ENCODE measurements at places on chromosomes 1 and 21.

GRCh38 chr1:167369175-167369574 lies 148.5 kb downstream of the POU2F1 start:
- no peak for DNase-seq

- peak; percentile 65 for DNase-seq
Observed at GRCh38 chr1:147647796-147648633, 22.3 kb downstream of the ACP6 start.

GRCh38 chr1:58784758-58785441 lies 1.1 kb upstream of the JUN start:
- DNase-seq: peak; percentile 75

DNA sequence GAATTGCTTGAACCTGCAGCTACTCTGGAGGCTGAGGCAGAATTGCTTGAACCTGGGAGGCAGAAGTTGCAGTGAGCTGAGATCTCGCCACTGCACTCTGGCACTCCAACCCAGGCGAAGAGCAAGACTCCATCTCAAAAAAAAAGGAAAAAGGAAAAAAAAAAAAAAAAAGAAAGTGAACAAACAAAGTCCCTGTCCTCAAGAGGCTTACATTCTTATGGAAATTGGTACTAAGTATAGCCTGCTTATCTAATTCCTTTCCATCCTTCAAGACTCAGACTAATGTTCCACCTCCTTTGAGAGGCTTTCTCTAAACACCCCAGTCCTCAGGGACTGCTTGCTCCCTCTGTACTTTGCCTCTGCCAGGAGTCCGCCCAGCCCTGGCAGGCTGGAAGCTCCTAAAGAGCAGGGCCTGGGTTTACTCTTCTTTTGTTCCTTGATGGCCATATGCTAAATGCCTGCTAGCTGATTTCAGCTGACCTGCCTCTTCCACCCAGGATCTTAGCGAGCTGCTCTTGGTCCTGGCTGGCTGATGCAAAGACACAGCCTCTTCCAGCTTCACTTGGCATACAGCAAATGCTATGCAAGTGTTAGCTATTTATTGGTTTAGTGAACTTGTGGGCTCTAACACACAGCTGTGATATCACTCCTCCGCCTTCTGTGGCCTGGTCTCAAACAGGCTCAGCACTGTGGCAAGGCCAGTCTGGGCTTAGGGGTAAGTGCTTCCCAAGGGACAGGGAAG lies 9.8 kb downstream of the SLC9A1 start:
- DNase-seq: no peak

- DNase-seq: no peak
Observed at GRCh38 chr21:33670076-33670978, 28.0 kb downstream of the ITSN1 start.

GRCh38 chr21:26843933-26844257 lies 1.3 kb downstream of the ADAMTS1 start:
- no peak for DNase-seq

DNA sequence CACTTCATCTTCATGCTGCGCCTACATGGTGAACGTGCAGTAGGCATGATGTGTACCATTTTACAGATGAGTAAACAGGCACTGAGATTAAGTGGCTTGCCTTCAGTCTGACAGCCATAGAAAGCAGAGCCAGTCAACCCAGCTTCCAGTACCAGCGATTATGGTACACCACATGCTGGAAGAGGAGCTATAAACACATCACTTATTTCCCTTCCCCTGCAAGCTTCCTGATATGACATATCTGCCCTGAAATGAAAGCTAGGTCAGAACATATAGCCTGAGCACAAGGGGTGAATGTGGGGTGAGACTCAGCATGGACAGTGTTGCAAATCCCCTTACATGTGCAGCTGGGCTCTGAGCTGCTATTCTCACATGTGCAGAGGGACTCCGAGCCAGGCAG lies 33.8 kb upstream of the IL20 start:
- peak; percentile 13 for DNase-seq

- DNase-seq: peak; percentile 64
Observed at GRCh38 chr1:152185544-152186391, 26.7 kb upstream of the RPTN start.

GRCh38 chr21:45545236-45545570 lies 3.0 kb upstream of the SLC19A1 start:
- DNase-seq: no peak

DNA sequence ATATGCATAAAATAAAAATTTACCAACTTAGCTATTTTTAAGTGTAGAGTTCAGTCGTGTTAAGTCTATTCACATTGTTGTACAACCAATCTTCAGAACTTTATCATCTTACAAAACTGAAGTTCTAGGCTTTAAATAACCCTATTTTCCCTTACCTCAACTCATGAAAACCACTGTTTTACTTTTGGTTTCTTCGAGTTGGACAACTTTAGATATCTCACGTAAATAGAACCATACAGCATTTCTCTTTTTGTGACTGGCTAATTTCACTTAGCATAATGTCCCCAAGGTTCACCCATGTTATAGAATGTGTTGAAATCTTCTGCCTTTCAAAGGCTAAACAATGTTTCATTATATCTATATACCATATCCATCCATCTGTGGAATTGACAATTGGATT lies 819.0 kb upstream of the ADGRL4 start:
- no peak for DNase-seq

GRCh38 chr21:38997051-38997842 lies 186.0 kb downstream of the PSMG1 start:
- no peak for DNase-seq

DNA sequence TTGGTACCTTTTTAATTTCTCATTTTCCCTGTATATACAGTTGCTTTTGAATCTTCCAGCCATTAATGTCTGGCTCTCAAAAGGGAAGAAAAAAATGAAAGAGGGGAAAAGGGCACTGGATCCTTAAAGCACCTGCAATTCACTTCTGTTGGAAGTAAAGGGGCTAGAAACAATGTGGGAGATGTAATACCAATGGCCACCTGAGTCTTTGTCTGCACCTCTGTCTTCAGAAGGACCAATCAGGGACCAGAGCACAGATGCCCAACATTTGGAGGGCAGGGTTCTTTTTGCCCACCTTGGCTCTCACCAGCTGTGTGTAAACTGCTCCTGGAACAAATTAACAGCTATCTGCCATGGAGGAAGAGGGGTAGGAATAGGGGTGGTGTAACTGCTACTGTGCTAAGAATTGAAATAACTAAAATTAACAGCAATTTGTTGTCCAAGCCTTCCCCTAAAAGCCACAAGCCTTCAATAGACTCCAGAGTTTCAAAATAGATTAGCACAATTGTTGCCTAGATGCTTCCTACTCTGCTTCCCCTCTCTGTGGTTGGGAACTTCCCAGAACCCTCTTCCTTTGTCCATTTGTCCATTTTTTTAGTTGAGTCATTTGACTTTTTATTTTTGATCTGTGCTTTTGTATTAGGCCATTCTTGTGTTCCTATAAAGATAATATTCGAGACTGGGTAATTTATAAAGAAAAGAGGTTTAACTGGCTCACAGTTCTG lies 11.5 kb upstream of the LRRC8B start:
- DNase-seq: no peak

GRCh38 chr1:194865383-194865782 lies 1679.0 kb upstream of the B3GALT2 start:
- no peak for DNase-seq

DNA sequence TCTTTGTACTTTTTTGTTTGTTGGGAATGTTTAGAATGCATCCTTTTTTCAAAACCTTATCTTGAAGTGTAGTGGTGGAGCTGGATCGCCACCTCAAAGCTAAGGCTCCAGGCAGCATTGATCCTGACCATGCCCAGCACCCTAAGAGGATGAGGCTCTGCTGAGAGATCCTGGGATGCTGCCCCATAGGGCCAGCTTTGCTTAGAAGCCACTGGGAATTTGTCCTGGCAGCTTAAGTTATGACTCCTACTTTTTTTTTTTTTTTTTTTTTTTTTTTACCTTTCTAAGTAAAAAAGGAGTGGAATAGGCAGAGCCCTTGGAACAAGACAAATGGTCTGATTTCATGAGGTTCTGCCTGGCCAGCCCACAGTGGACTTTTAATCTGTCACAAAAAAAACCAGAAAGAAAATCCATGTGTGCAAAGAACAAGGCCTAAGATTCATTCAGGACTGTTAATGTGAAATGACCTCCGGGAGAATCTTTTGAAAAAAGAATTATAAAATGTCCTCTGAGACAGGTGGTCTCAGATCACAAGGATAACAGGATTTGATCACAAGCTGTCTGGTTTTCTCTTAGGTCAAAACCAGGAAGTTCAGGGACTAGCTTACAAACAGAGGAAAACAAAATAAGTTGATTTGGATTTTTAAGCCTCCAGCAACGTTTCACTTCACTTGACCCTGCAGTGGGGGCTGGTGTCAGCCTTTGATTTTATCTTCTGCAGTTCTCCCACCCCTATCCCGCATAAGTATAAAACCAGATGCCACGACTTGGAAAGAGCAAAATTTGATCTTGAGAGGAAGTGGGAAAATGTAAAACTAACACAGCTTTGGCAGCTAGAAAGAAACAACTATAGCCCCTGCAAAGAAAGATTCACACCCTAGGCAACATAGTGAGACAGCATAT lies 25.9 kb upstream of the RAP1A start:
- DNase-seq: no peak

All from activated CD4-positive, alpha-beta T cell treated with anti-CD3 and anti-CD28 coated beads, Interleukin-10, Interleukin-2, amounts not matched to agents 100 ng/mL and 50 ng/mL, durations not matched to agents 16 hours and 8 hours (primary cell).